Dermis microvascular lymphatic vessel endothelial cell (primary cell): ENCODE measurements at places on chromosomes 16 and 17. TPM values are rescaled to one million over a fixed set of nuclear protein-coding genes. Genes with fewer than 3 reads are reported as not detected.

CMTM1 gene
- total RNA-seq = 1.9 and 2.1 TPM in 2 replicates

SCGB1C2 gene
- not detected in 2 replicates for total RNA-seq

FBXL20 gene
- 8.2 and 13.4 TPM in 2 replicates for total RNA-seq

C16orf74 gene
- total RNA-seq = 3.7 and 9.6 TPM in 2 replicates

C16orf54 gene
- not detected in 2 replicates for total RNA-seq
